ENCODE measurements at places on chromosomes 2 and 18.
A peak's percentile ranks its signal among the peaks of the same experiment; 100 is the strongest.

GRCh38 chr2:73225513-73226360, 7.3 kb downstream of the PRADC1 start:
- peak; percentile 23 for DNase-seq

DNA sequence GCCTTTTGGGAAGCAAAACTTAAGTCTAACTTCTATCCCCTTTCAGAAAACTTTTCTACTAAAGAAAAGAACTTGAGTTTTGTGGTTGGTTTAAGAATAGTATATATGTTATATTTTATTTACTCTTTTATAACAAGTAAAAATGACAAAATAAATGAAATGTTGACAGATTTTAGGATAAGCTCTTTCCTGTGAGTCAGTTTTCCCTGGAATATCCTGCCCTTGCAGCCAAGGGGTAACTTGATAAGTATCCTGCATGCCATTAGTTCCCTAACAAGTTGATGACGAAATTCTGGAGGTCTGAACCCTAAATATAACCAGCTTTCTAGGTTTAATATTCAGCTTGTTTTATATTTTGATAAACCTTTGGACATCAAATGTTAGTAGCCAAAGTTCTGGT, 7.3 kb upstream of the HTR2B start:
- no peak for DNase-seq

GRCh38 chr2:67164771-67165522, 232.2 kb upstream of the ETAA1 start:
- DNase-seq: no peak

DNA sequence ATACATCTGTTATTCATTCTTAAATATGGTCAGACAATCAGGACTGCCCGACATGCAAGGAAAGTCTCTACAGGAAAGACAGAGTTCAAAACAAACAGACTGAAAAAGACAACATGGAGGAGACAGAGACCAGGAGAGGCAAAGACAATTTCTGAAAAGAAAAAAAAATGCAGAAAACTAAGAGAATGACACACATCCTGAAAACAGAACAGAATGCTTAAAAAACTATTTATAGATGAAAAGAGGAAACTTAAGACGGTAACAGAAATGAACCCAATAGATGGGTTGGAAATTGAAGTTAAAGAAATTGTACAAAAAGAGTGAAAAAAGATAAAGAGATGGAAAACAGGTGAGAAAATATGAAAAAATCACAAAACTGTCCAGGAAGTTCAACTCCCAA, 95.7 kb downstream of the BCL2 start:
- no peak for DNase-seq

DNA sequence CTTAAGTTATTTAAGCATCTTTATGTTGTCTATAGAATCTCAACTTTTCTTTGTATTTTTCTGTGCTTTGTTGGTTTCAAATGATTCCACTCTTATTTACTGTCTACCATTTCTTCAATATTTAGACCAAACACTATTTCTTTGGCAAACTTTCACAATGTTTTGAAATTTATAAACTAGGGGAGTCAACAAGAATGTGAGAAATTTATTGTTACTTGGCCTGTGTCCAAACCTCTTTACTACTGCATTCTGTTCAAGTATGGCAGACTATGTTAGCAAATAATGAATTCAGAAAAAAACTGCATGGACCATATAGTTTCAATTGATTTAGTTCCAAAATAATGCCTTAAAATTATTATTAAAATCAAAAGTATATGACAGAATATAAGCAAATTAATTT, 470.2 kb downstream of the FBXO15 start:
- DNase-seq: no peak

- DNase-seq: no peak
Observed at GRCh38 chr18:61331051-61331450, 2.2 kb upstream of the CDH20 start.

DNA sequence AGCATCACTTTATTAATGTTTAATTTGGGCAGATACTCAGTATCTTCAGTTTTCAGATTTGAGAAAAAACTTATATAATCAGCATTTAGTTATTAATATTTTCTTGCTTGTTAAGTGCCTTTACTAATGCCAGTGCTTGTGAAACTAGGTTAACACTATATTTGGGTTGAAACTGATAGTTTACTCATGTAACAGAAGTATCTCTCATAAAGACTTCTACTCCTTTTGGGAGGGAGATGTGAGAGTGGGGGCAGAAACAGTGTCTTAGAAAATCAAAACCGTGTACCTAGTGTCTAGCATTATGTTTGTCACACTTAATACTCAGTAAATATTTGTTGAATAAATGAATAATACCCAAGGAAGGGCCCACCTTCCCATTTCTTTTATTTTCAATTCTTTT, 129.5 kb downstream of the MSTN start:
- DNase-seq: no peak

GRCh38 chr18:48875314-48875941, 75.3 kb downstream of the SMAD7 start:
- no peak for DNase-seq

- DNase-seq: no peak
Observed at GRCh38 chr2:109130723-109130995, 1.7 kb downstream of the SH3RF3 start.

- no peak for DNase-seq
Observed at GRCh38 chr2:39325966-39326365, 82.2 kb upstream of the CDKL4 start.

DNA sequence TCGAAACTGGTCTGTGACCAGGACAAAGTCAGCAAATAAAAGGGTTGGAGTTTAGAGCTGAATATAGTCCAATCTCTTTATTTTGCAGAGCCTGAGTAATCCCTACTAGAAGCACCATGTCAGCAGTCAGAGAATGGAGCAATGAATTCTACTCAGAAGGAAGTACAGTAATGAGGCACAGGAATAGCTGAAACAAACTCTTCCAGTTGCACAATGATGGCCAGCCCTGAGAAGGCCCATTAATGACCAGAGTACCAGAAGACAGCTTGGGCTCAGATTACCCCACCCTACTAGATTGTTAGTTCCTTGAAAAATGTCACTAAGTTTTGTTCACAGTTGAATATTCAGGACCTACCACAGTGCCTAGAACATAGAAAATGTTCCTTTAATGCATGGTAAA, 40.3 kb upstream of the SCG2 start:
- no peak for DNase-seq

GRCh38 chr2:68723181-68723580, 11.4 kb upstream of the ARHGAP25 start:
- peak; percentile 31 for DNase-seq

DNA sequence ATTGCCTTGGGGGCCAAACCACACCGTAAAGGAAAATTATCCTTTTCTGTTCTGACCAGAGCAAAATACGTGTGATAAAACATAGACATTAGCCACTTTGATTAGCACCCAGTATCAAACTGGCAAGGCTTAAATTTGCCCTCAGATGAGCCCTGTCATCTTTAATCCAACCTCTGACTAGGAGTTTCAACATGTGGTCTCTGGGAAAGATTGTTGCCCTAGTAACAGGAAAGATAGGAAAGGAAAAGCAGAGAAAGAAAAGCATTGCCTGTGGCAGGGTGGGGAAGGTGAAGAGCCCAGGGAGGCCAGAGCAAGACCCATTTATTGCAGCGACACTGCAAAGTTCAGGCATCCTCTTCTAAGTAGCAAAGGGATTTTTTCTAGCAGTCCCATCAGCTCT, 181.5 kb upstream of the SCN7A start:
- no peak for DNase-seq

DNA sequence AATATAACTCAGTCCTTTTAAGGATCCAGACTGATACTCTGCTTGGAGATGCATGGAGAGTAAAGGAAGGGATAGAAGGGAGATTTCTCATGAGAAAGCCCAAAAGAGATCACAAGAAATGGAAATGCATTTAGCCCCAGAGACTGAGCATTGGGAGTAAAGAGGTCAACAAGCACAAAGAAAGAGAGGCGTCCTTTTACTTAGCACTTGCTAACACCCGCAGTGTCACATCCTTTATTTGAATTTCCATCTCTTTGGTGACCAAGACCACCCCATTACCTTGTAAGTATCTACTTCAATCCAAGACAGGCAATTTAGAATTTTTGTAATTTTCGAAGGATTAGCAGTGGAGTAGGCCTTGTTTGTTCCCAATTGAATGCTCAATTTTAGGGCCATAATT, 111.8 kb upstream of the DCC start:
- no peak for DNase-seq

DNA sequence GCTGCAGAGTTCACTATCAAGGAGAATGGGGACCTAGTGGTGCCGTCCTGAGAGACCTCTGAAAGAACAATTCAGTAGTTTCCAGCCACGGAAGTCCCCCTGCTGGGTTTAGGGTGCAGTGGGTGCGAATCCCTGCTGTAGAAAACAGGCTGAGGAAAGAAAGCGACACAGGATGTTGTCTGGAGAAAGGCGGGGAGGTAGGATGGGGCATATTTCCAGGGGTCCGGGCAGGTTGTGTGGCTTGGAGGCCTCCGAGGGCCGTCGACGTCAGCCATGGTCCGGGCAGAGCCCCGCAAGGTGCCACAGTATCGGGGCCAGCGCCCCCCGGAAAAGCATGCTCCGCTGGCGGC, 807 bp upstream of the CREB1 start:
- peak; percentile 66 for DNase-seq

DNA sequence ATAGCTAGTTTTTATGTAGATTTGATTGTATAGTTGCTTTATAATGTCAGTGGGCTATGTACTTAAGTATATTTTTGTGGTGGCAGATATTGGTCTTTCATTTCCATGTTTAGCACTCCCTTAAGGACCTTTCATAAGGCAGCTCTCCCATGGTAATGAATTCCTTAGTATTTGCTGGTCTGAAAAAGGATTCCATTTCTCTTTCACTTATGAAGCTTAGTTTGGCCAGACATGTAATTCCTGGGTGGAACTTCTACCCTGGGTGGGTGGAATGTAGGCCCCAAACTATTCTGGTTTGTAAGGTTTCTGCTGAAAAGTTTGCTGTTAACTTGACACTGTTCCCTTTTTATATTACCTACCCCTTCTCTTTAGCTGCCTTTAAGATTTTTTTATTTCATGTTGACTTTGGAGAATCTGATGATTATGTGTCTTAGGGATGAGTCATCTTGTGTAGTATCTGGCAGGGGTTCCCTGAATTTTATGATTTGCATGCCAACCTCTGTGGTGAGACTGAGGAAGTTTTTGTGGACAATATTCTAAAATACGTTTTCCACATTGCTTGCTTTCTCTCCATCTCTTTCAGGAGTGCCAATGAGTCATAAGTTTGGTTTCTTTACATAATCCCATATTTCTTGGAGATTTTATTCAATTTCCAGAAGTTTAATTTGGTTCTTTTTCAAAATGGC, 65.4 kb upstream of the VRK2 start:
- DNase-seq: no peak

DNA sequence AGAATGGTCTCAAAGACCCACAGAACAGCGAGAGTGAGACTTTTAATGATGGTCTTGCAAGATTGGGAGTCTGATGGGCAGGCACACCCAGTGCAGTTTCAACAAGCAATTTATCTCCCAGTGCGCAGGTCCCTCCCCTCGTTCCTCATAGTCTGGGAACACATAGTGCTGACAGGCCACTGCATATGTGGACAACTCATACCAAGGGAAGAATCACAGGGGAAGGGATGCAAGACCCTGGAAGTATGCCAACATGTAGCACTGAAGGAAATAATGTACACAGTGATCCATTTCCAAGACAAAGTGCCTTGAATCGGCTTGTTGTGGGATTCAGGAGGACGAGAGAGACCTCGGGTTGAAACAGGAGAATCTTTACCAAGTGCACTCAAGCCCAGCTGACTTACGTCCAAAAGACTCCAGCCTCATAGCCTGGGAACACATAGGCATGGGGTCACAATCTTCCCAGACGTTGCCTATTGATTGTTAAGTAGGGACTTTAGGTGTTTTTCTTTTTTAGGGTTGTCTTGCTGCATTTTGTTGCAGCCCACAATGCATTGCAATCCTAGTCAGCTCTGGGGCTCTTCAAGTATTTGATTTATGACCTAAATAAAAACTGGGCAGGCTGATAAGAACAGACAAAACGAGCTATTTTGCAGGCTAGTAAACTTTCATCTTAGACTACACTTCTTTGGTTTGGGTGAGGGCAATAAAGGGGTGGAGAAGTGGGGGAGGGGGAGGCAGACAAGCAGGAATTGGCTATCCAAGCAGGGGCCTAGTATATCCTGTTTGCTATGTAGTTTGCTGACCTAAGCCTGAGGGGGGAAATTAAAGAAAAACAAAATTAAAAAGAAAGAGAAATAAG, 24.7 kb upstream of the SERPINB5 start:
- DNase-seq: peak; percentile 70

DNA sequence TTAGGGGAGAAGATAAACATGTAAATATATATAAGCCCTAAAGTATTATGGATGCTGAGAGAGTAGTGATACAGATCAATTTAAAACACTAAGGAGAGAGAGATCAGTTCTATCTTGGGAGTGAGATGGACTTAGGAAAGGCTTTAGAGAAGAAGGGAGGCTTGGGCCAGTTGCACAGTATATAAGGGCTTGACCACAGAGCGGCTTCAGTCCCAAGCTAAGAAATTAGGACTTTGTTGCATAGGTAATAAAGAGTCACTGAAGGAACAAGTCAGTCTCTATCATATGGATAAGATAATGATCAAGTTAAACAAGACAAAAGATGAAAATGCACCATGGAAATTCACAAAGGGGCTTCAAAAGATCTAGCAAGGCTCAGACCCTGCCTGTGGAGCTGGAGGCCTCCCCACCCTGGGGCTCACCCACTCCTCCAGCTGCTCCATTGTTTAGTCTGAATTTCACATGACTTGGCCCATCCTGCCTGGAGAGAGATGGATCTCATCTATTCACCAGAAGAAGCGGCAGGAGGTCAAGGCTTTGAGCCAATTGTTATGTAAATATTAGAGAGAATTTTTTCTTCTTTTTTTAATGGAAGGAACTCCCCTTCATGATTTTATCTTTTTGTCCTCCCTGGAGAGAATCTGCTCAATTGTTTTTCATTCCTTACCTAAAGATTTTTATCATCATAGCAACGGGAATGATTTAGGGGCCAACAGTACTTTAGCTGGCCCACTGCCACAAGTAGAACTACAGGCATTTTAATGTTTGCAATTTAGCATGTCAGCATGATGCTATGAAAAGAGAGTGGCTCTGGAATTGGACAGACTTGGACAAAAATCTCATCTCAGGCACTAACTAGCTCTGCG, 44.0 kb downstream of the GYPC start:
- DNase-seq: no peak

GRCh38 chr2:86226636-86227520, 27.6 kb downstream of the MRPL35 start:
- DNase-seq: peak; percentile 57

DNA sequence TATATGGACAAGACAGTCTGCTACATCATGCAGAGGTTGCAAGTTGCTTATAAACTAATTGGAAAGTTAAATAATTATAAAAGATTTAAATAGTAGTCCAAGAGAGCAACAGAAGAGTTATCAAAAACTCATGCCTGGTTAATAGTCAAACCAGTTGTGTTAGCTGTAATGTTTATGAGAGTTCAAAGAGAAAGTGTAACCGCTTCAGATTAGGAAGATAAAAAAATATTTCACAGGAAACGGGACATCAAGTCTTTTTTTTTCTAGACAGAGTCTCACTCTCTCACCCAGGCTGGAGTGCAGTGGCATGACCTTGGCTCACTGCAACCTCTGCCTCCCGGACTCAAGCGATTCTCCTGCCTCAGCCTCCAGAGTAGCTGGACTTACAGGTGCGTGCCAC, 34.6 kb upstream of the RNF125 start:
- DNase-seq: no peak

Measured in hematopoietic multipotent progenitor cell treated with erythropoietin and hydrocortisone succinate and interleukin-3 and kit ligand, for 4 days (in vitro differentiated cells).